D341Med (cell line): ENCODE measurements at places on chromosomes 11 and 22.

DNA sequence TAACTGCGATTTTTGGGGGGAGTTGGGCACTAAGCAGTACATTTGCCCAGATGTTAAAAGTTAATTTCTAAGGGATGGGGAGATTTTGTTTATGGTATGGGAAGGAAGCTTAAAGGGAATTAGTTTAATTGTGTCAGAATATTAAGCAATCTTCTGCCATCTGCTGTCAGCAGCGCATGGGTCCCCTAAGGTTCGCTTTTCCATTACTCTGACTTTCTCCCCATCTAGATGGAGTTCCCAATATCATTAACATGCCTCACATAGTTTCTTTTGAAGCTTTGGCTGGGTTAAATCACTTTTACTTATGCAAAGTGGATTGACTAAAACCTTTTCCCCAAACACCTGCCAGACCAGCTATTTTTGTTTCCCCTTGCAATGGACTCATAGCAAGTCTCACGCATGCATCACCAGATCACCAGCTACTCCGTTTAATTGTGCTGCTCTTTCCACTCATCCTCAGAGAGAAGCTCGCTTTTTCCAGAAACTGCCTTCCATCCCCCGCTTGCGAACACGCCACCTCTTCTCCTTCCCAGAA lies 172.7 kb downstream of the FAT3 start:
- DNase-seq, result peak; percentile 55

GRCh38 chr11:64474680-64475079 lies 115.7 kb downstream of the RPS6KA4 start:
- no peak for DNase-seq

- no peak for DNase-seq
Measured at GRCh38 chr11:1767399-1768140, 3.8 kb upstream of the CTSD start.

DNA sequence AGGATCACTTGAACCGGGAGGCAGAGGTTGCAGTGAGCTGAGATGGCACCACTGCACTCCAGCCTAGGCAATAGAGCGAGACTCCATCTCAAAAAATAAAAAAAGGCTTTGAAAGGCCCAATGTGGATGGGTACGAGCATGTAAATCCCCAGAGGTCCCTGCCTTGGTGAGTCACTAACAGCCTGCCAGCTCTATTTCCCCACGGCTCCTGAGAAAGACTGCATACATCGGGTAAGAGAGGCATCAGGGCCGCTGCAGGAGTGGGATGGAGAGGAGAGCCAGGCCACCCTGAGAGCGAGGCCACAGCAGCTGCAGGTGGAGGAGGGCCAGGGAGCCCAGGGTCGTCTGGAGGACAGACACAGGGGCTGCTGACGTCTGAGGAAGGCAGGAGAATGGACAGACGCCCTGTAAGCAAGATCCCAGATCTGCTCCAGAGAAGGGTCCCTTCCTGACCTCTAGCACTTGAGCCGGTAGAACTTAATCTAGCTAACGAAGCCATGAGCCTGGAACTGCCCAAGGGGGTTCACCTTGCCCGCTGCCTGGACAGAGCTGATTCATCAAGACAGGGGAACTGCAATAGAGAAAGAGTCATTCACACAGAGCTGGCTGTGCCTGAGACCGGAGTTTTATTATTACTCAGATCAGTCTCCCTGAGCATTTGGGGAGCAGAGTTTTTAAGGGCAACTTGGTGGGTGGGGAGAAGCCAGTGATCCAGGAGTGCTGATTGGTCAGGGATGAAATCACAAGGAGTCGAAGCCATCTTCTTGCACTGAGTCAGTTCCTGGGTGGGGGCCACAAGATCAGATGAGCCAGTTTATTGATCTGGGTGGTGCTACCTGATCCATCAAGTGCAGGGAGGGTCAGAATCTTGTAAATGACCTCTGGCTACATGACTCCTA lies 5.1 kb upstream of the KRTAP5-9 start:
- no peak for DNase-seq

DNA sequence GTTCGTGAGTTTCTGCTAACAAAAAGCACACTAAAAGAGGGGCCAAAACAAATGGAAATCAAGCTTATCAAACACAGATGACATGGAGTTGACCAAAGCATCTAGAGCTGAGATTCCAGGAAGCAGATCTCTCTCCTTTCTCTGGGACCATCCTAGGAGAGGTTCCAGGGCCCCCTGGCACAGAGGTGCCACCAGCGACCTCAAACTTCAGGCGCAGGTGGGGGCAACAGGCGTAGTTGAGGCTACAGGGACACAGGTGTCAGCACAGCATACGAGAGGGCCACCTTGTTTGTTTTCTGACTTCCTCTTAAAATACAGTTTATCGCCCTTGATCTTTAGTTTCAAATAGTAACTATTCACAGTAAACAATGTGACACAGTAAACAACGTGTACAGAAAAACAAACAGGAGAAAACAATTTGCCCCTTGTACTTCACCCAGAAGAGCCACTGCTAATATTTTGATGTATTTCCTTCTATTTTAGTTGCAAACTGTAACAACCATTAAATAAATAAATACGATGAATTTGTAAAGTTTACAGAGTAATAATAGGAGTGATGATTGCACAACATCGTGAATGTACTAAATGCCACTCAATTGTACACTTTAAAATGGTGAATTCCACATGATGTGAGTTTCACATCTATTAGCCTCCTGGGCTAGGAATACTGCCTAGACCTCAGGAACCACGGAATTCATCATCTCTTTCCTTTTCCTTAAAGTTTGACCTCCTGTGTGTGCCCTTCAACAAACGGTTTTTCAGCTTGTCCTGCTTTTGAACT lies 52.2 kb downstream of the IGLL5 start:
- DNase-seq, result no peak

DNA sequence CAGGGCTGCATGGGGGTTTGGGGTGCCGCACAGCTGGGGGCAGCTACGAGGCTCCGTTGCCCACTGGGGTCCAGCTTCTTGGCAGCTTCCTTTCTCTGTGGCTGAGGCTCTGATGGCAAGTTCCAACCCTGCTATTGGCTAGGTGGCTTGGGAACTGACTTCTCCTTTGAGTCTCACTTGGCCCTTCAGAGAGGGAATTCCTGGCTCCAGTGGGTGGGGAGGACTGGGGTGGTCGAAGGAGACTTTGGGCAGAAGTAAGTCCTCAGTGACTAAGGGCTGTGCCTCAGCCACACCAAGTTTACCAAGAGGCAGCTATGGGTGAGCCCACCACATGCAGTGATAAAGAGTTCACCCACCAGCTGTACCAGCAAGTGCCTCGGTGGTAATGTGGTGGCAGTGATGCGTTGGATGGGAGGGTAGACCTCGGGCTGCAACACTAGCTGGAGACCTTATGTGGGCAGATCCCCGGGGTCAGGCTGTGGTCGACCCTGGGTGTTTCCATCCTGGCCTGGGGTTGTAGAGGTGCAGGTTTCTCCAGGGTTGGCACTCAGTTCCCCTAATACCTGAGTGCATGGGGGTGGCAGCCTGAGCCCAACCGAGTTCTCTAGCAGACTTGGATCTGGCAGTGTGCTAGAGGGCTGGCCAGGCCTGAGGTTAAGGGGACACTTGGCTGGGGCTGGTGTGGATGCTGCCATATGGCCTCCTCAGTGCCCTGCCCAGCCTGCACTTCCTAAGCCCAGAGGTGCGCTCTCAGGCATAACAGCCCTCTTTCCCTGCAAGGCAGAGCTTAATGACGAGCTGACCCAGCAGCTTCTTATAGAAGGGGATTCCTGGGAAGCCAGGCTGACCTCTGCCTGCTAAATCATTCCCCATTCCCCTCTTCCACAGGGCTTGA lies 197.0 kb upstream of the CADM1 start:
- no peak for DNase-seq

- no peak for DNase-seq
Measured at GRCh38 chr11:130535520-130535919, 87.1 kb downstream of the ADAMTS15 start.

- DNase-seq, result no peak
Measured at GRCh38 chr11:110795112-110795624, 82.9 kb upstream of the ARHGAP20 start.

DNA sequence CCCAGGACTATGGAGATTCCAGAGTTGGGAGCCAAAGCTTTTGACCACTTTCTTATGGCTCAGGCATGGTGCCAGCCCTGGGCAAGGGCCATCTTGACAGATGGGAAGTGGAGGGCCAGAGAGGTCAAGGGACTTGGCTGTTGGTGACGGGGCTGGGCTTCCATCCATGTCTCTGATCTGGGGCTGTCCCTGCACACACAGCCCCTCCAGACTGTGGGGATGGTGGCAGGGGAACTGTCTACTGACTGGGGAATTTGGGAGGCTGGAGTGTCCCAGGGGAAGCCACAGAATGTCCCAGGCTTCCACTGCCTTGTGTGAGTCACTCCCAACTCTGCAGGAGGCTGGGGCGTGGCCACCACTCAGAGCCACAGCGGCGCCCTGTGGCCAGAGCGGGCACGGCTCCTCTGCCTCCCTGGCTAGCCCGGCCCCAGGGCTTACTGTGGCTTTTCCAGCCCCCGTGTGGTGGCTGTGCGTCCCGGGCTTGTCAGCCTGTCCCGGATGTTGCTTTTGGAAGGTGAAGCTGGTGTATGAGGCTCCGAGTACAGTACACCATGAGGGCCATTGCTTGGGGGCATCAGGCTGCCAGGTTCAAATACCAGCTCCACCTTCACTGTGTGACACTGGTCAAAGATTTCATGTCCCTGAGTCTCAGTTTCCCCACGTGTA lies 19.6 kb downstream of the C22orf23 start:
- DNase-seq, result peak; percentile 96

DNA sequence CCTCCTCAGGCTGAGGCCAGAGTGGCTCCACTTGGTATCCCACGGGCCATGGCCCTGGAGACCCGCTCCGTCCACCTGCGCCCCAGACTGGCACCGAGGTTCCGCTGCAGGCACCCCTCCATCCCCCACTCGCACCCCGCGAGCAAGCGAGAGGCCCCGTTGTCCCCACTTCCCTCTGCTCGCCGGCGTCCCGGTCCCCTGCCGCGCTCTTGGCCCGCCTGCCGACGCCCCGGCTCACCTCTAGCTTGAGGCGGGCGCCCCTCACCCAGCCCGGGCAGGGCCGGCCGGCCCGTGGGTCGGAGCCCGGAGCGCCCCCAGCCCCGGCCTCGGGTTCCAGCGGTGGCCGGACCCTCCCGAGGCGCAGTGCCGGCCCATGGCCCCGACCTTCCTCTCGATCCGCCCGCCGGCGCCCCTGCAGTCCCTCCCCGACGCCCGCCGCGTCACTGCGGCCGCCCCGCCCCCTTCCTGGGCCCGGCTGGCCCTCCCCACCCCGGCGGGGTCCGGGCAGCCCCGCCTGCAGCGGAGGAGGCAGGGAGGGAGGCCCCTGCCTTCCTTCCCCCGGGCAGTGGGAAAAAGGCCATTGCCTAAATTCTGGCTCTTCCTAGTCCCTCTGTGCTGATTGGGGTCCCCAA lies at the start of gene PITPNM1:
Gene PITPNM1 (minus strand): TSS at position 414 of the 632 bp plus-strand sequence. CDS start 1,183 bp downstream, outside the sequence.
- no peak for DNase-seq

GRCh38 chr11:115425816-115426215 lies 78.4 kb downstream of the CADM1 start:
- DNase-seq, result no peak

- no peak for DNase-seq
Measured at GRCh38 chr11:104332110-104332509, 168.2 kb upstream of the PDGFD start.

DNA sequence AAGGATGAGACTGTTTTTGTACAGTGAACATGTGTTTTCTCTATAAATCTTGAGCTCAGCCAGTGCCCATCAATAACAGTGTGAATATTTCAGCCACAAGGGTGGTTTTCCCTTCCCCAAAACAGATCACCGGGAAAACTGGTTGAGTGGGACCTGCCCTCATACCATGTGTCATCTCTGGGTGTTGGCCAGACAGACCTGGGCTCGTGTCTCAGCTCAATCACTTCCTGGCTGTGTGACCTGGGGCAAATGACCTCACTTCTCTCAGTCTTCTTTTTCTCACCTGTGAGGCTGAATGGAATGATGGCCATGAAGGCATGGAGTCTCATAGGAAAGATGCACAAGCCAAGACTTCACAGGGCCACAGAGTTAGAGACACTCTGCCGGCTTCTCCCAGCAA lies 74.7 kb downstream of the COMMD9 start:
- no peak for DNase-seq

GRCh38 chr11:61021661-61022212 lies 50.3 kb downstream of the CD6 start:
- no peak for DNase-seq

DNA sequence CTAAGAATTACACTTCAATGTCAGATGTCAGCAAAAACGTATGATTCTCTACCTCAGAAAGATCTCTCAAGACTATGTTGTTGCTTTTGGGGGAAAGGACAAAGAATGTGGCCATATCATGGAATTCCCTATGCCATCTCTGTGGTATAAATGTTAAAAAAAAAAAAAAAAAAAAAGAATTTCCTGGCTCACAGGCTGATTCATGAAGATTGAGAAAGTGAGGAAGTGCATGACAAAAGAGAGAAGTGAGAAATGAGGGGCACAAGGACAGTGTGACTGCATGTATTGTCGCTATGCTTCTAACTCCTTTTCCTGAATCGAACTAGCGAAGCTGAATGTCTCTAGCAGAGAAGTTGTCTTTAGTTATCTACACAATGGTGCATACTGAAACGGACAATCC lies 80.6 kb upstream of the CARD18 start:
- no peak for DNase-seq

DNA sequence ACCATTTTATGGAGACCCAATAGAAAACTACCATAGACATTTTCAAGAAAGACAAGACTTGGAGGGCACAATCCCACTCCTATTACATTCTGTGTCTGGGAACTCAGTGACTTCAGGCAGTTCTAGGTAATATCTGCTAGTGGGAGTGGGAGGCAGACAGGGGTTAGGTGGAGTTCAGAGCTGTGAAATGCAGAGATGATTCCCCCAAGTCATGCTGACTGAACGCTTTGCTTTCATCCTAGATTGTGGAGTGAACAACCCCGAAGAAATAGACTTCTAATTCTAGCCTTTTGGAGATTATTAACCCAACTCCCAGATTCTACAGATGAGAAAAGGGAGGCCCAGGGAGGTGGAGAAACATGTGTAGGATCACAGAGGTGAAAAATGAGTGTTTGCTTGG lies 437.8 kb upstream of the CADM1 start:
- no peak for DNase-seq

DNA sequence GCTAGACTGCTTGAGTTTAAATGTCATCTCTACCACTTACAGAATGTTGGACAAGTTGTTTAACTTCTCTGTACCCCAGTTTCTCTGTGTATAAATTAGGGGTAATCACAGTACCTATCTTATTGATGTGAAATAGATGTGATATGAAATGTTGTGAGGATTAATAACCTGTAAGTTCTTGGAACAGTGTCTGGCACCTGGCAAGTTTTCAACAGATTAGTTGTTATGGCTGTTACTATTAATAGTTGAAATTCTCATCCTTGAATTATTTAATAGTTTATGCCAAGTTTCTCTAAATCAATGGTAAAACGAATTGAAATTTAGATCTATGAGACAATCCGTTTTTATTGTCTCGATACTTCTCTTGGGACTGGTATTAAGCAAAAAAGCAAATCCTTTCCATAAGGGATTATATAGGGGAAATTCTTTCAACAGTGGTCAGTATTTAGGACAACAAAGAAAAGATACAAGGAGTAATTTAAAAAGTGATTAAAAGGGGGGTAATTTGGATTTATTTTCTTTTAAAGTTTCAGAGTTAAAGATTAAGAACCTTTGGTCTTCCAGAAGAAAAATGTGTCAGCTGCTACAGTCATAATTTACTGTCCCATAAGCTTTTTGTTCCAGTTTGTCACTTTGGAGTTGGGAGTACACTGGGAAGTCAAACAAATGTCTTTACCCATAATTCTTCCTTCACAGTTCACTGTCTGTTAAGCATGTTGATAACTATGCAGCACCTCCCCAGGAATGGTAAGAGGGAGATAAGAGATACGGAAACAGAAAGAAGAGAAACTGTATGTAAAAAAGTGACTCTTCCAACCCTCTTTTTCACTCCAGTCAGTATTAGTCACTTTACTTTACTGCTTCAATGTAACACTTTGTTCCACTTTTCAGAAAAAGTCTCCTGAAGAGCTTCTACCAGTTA lies 13.2 kb downstream of the PDE3B start:
- DNase-seq, result no peak

- no peak for DNase-seq
Measured at GRCh38 chr22:32967386-32968101, 90.6 kb downstream of the SYN3 start.
